Stimulated activated CD8-positive, alpha-beta memory T cell treated with anti-CD3 and anti-CD28 coated beads, Interleukin-15, amount 100 ng/mL, for 48 hours (primary cell): ENCODE measurements at places on chromosomes 11 and 22.

DNA sequence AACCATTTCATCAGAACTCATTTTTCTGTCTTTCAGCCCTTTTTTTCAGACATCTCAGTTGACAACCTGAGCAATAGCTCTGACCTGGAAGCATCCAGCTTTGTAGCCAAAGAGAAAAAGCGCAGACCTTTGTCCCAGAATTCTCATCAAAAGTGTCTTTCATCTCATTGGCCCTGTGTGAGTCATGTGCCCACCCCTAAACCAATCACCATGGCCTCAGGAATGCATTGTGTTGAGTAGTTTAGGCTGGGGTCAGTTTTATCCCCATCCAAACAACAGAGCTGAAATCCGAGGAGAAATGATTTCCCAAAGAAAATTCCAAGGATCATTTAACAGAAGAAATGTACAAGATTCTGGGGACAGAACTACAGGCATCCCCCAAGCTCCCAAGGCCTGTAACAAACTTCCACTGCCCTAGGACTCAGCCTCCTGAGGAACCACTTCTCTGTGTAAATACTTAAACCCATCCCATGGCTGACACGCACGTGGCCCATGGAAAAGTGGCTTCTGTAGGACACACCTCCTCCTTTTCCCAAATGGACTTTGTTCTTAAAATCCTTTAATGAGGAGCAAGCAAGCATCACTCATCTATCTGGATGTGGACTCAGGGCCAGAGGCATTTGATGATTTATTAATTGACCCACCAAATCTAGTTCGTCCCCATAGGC is 429.0 kb downstream of the SOX6 start:
- no peak for DNase-seq

DNA sequence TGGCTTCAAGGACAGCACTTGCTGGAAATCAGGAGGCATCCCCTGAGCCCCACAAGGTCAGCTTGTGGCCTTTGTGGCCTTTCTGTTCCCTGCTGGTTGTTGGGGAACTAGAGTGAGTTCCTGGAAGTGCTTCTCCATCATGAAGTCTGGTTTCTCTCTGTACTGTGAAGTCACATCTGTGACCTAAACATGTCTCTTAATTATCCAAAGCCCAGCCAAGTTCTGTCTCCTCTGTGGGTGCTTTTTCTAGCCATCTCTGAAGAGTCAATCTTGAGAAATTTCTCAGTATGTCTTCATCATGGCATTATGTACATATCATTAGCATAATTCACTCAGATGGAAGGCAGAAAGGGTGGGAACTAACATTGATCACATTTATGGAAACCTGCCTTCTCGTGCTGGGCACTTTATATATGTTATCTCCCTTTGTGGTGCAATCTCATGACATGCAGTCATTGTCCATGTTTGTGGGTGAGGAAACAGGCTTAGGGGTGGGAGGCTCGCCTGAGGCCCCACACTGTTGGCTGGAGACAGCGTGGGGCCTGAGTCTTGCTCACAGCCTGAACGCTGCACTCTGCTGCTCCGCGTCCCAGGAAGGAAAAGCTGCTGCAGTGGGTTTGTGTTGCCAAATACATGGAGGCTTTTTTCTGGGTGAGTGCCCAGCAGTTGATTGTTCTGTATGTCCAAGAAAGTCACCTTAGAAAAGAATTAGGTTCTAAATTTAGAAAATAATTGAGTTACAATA is 24.6 kb downstream of the IGHMBP2 start:
- DNase-seq, result no peak

DNA sequence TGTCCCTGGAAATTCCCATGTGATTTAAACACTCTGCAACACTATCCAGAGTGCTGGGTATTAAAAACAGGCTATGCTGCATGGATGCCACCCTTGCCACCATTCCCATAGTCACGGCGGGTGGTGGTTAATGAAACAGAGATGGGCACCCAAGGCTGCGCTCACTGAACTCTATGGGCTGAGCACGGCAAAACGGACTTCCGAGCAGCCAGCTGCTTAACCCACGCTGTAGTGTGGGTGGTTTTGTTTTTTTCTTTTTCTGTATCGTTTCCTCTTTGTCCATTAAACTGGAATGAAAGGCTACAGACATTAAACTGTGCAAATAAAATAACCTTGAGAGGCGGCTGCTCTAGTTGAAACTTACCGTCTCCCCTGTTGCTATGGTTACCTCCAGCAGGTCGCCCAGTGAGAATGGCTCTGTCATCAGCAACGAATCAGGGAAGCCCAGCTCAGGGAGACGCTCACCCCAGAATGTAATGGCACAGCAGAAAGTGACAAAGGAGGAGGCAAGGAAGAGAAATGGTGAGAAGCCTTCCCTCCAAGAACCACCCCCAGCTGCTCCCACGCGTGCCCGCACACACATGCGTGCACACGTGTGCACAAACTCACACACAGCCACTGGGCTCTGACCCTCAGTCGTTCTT is 102.1 kb downstream of the C11orf91 start:
- no peak for DNase-seq

DNA sequence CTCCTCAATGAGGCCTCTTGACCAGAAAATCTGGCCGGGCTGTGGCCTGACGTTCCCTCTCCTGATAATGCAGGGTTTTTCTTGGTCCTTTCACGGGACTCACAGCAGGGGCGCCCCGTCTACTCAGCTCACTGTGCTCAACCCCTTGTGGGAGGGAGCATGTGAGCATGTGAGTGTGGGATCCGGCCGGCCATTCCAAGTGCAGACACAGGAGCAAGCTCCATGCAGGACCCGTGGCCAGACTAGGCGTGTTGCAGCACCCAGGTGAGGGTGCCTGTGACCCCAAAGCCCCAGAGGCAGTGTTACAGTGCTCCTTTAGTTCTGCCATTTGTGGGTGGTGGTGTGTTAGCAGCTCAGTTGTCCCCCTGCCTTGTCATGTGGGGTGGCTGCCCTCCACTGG is 18.0 kb downstream of the DHCR7 start:
- DNase-seq, result no peak

- no peak for DNase-seq
Observed at GRCh38 chr22:31130873-31131272, 8.1 kb downstream of the INPP5J start.

- no peak for DNase-seq
Observed at GRCh38 chr11:76857781-76858410, 2.8 kb upstream of the ACER3 start.

DNA sequence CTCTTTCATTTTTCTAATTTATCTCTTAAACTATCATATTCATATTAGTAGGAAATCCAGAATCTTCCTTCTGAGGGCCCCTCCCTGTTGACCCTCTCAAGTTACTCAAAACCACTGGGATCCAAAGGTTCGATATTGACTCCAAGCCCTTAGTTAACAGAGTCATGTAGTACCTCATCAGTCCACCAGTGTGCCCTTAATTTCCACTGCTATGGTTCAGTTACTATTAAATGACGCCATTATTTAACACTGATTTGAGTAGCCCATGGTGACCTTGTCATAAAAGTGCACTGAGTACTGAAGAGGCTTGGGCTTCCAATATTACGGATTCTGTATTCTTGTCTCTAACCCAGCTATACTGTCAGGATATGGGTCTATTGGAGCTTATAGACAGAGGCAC is 91.9 kb upstream of the MS4A8 start:
- DNase-seq, result no peak

GRCh38 chr11:33645686-33646085 is 54.9 kb downstream of the C11orf91 start:
- DNase-seq, result no peak

DNA sequence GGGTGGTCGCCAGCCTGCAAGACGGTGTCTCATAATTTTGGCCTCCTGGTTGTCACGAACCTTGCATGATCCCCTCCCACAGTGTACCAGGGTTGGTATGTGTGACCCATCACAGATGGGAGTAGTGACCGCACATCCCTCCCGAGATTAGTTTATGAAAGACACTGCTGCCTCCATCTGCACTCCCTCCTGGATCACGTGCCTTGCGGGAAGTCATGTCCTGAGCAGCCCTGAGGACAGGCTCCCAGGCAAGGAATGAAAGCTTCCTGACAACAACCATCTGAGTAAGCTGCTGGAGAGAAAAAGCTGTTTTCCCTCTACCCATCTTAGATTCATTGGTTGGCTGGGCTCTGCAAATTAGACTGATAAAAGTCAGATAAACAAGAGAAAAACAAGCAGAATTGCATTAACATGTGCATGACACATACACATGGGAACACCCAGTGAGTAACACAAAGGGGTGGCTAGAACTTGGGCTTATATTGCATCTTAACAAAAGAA is 14.4 kb upstream of the PAMR1 start:
- no peak for DNase-seq
